CD4-positive, alpha-beta T cell treated with Interferon alpha-2 for 1 hour (primary cell): ENCODE measurements at places on chromosomes 16 and 17.

DNA sequence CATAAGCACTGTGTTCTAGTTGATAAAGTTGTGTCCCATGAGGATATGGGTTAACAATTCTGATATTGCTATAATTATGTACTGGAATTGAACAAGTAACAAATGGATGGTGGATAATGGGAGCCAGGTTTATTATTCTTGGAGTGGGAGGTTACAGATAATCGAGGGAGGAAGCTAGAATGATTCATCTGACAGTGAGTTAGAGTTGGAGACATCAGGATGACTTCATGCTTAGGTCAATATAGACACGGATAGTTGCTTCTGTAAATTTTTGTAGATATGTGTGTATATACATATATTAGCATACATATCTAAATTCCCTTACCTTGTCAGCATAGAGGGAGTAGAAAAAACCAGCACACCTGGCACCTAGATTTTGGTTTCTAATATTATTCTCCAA, 293.4 kb downstream of the SHISA9 start:
- no peak for DNase-seq

DNA sequence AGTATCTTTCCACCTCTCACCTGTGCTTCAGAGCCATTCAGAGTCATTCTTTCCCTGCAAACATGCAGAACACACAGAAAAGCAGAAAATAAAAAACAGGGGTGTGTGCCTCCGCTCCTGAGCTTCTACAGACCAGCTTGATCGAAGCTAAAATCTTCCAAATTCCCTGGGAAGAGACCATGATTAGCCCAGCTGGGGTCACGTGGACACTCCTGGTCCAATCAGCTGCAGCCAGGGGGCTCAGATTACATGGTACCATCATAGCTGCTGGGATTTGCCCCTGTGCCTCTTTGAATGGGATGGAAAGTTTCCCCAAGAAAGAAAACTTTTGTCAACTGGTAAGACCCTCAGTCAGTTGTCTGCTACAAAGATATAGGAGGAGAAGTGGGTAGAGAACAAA, 159.9 kb downstream of the TMEM114 start:
- DNase-seq = no peak

DNA sequence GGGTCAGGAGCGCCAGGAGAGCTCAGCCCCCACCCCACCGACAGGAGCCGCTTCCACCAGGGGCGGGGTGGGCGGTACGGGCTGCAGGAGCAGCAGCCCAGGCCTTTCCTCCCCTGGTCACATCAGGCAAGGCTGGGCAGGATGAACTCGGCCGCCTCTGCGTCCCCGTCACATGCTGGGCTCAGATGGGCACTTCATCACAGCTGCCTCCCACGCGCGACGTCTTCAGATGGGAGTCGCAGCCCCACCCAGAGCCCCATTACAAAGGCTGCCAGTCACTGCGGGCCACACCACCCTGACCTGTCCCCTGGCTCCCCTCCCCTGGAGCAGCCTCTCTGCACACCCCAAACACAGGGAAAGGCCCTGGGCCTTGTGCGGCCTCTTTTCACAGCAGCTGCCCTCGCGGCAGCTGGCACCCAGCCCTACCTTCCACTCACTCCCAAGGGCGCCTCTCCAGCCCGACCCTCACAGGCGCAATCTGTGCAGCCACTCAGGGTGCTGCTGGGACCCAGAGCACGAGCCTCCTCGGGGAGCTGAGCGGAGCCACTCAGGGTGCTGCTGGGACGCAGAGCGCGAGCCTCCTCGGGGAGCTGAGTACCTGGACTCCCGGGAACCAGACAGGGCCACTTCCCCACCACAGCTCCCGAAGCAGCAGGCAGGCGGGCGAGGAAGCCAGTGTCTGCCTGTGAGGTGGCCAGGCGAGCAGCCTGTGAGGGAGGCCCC, 4.7 kb downstream of the ZNF598 start:
- DNase-seq = no peak

- no peak for DNase-seq
Measured at GRCh38 chr16:87380881-87381280, 2.7 kb downstream of the FBXO31 start.

- DNase-seq = no peak
Measured at GRCh38 chr17:68289473-68289872, 1.5 kb downstream of the SLC16A6 start.
